Natural killer cell treated with Interleukin-12 subunit alpha and Interleukin-12 subunit beta and Interleukin-15 and Interleukin-18, amount 100 ng/mL, for 72 hours (primary cell): ENCODE measurements at places on chromosomes 6 and 20. TPM values are rescaled to one million over a fixed set of nuclear protein-coding genes. Genes with fewer than 3 reads are reported as not detected.

DNA sequence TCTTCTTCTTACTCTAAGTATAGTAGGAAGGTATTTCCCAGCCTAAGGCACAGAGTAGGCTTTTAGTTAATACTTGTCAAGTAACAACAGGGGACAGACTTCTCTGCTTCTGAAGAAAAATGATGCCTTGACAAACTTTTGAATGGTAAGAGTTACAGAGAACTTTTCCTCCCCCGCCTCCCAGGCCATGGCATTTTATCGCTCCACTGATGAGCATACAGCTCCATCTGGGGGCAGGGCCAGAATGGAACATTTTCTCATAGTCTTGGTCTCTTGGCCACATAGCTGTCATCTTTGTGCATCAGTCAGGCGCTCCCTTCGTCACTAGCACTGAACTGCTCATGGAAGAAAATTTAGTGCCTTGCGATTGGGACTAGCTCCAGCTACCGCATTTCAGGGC lies 1066.8 kb upstream of the CITED2 start:
- no peak for DNase-seq

DNA sequence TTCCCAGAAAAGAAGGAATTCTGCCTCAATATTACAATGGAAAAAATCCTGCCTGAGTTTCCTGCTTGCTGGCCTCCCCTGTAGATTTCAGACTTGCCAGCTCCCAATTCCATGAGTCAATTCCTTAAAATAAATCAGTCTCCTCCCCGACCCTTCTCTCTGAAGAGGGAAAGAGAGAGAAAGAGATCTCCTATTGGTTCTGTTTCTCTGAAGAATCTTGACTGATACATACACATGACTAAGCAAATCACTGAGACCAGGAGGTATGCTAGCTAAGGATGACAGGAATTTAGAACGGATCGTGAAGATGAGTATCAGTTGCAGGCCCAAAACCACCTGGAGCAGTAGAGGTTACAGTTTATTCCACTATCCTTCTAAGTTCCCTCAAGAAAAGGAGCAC lies 11.3 kb upstream of the RBM24 start:
- DNase-seq: no peak

DNA sequence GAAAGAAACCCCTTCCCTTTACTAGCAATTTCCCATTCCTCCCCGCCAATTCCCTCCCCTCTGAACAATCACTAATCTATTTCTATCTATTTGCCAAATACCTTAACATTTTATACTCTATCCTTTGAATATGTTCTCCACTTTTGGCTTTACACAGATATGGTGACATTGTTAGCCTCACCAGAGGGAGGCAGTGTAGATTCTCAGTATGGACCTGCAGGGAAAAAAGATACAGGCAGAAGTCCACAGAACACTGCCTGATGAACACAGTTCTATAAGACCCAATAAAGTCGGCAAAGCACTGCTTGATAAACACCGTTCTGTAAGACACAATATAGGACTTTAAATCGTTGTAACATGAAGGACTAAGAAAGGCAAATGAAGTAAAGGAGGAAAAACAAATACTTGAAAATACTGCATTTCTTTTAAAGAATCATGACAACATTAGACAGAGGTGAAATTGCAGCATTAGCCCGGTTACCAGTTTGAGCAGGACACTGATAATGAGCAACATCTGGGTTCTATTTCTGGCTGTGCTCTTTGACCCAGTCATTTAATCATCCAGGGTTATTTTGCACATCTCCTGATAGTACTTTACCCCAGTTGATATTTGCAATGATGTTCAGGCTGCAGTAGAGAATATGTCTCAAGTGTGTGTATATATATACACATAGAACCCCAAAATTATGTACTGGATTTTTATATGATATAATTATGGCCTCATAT lies 296.8 kb downstream of the UTRN start:
- DNase-seq: no peak

The ME1 gene
- 1.3 TPM for total RNA-seq

DNA sequence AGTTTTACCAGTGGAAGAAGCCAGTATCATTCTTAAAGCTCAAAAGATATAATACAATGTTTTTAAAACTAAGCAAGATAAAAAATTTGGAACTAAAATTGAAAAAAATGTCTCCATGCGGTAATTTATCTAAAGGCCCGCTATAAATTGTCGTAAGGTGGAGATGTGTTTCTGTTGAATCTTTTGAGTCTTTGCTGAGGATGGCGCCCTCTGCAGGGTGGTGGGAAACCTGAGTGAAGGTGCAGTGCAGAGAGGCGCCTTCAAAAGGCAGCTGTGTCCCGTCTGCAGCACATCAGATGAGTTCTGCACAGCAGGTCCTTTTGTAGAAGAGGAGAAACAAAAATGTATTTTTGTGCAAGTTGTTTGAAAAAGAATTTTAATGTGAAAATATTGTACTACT lies 29.4 kb upstream of the KIF25 start:
- DNase-seq: no peak

DNA sequence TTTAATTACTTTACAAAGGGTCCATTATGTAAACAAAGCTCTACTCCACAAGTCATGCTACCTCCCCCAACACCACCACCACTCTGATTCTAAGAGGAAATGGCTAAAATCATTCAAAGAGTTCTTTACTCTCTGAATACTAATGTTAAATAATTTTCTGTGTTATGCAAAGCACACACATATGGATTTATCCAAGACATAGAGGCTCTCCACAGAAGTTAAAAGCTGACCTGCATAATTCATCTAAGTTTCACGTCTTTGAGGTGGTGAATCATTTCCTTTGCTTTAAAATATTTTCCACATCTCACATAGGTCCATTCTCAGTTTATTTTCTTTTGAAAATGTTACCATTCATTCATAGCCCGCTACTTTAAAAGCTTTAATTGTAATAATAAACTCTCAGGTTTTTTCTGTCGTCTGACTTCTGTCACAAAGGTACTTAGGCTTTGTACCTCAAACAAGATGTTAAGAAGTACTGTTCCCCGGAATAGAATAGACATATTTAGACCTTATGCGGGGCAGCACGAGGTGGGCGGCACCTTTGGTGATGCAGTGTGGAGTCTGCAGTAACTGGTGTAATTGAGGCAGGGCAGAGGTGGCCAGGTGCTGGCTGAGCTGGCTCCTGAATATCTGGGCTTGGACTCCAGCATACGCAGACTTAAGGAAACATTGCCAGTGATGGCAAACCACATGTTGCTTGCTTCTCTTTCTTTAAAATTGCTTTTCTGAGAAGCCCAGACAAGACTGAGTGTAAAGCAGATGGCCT lies 55.8 kb downstream of the KIF6 start:
- no peak for DNase-seq

The POU5F1 gene
- 0.21 TPM for total RNA-seq

- no peak for DNase-seq
Measured at GRCh38 chr20:61535536-61535935, 283.5 kb downstream of the CDH4 start.

DNA sequence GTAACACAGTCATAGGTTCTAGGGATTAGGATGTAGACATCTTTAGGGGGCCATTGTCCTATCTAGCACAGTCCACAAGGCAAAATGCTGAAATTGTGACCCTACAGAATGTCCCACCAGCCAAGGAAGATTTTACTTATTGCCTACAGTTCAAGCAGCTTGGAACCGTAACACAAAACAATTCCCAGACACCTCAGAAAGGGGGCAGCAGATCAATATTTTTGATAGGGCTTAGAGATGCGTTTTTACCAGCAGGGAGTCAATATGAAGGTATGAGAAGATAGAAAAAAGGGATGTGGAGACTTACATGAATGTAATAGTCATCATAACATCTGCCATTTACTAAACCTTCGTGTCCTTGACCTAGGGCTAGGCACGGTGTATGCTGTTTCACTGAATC lies 81.0 kb downstream of the TMEM170B start:
- no peak for DNase-seq

The ID1 gene
- total RNA-seq: 0.52 TPM

The SLC35D3 gene
- not detected for total RNA-seq

The DYNLT2 gene
- 1.5 TPM for total RNA-seq

The DCBLD1 gene
- total RNA-seq: 11.5 TPM

DNA sequence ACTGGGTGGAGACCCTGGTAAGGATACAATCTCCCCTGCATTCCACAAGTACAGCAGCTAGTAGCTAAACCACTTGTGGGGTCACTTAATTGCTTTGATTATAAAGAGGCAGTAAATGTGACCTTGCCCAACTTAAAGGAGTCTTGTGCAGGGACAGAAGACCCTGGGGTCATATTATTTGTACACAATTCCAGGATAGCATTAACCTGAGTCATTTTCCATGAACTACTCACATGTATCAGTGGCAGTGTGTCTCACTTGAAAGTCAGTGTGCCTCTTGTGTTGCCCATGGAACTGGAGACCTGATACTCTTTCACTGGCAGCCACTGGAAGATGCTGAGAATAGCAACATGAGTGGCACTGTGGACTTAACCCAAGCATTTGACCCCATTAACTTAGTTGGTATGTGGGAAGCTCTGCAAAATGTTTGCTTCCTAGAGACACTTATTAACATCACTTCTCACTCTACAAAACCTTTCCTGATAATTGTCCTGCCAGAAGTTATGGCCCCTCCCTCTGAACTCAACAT lies 28.9 kb downstream of the CLIC5 start:
- DNase-seq: no peak

DNA sequence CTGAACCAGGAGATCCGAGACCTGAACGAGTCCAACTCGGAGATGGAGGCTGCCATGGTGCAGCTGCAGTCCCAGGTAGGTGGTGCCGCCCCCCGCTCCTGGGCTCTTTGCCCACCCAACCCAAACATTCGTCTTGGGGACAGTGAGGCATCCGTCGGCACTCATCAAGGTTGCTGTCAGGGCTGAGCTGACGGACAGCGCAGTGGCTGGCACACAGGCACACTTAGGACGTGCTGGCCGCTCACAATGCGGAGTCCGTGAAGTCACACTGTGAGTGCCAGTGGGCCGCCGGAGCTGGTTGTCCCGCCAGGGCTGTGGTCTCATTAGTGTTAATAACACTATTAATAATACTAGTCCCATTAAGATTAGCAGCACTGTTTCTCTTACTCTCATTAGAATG lies 18.2 kb upstream of the PCMTD2 start:
- peak; percentile 20 for DNase-seq

- DNase-seq: no peak
Measured at GRCh38 chr6:77457720-77458349, 5.5 kb downstream of the HTR1B start.

DNA sequence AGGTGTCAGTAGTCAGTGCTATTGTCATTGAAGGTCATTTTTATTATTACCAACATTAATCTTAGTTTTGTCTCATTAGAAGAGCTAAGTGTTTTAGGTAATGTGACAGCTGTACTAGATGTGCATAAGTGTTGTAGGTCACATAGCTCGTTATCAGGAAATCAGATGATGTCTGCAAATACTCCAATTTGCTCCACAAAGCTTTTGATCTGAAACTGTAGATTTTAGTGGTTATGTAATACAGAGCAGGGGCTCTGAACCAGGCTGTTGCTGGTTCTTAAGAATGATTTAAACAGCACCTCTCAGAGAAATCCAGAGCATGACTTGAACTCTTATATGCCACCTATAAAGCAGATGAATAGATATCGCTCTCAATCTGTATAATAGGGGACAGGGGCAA lies 2.5 kb downstream of the IL17F start:
- DNase-seq: no peak

The HLA-B gene
- total RNA-seq: 7,384 TPM

The SLC35F1 gene
- total RNA-seq: not detected

The PIGU gene
- 20.6 TPM for total RNA-seq

- DNase-seq: no peak
Measured at GRCh38 chr6:143191361-143191760, 130.7 kb downstream of the AIG1 start.

GRCh38 chr20:823574-823902 lies 10.0 kb upstream of the FAM110A start:
- DNase-seq: no peak

DNA sequence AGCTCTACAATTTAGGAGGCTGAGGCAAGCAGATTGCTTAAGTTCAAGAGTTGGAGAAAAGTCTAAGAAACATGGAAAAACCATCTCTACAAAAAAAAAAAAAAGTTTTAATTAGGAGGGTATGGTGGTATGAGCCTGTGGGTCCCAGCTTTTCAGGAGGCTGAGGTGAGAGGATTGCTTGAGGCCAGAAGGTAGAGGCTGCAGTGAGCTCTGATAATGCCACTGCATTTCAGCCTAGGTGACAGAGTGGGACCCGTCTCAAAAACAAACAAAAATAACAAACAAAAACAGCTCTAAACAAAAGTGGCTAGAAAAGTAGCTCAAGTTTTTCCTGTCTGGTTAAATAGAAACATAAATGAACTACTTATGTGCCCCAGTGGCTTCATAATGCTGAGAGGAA lies 2133.6 kb upstream of the DEFB115 start:
- no peak for DNase-seq

DNA sequence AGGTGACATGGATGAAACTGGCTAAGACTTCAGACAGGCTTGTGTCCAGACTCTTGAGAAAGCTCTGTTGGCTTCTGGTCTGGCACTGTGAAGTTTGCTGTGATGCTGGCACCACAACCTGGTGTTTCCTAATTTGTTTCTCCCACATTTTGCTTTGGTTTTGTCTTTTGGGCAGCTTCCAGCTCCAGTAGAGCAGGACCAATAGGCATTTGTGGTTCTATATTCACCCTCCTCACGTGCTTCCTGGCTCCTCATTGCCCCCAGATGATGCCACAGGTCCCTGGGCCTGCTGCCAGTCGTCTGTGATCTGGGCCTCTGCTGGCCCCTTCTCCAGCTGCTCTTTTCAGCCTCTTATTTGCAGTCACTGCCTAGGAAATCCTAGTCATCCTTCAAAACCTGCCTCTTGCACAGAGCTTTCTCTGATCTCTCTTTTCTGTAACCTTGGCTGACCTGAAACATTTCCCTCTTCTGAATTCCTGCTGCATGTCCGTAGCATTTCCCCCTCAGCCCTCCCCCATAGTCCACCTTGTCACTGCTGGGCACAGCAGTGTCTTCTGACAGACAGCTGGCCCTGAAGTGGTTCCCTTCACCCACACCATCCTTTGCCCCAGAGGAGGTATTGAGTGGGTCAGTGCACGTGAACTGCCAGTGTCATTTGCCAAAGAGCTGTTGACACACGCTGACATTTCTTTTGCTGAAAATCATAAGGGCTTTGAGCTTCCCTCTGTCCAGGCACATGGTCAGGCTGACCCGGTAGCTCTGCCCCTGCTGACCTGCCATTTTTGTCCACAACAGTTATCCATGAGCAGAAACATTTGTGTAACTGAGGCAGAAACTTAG lies 63.0 kb downstream of the PTPN1 start:
- no peak for DNase-seq

The C6orf52 gene
- total RNA-seq: 4.0 TPM

DNA sequence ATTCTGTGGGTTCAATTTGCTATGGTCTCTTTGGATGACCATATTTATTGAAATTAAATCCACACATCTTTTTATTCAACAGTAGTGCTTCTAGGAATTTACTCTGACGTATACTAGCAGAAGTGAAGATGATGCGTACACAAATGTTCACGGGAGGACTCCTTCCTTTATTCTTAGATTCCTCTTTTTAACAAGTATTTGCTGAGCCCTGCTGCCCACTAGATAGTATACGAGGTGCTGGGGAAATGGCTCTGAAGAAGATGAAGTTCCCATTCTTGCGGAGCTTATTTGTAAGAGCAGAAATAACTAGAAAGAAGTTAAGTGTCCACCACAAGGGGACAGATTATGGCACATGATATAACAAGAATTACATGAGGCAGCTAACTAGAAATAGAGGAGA lies 145.2 kb downstream of the DOK5 start:
- DNase-seq: no peak

GRCh38 chr20:46581391-46581790 lies 30.9 kb upstream of the OCSTAMP start:
- no peak for DNase-seq

The BNIP5 gene
- not detected for total RNA-seq

The DNAH8 gene
- total RNA-seq: 0.22 TPM

The HIVEP1 gene
- total RNA-seq: 28.3 TPM
